Thoracic aorta endothelial cell (primary cell): ENCODE measurements at places on chromosomes 6 and 20. TPM values are rescaled to one million over a fixed set of nuclear protein-coding genes. Genes with fewer than 3 reads are reported as not detected.

The HRH3 gene
- total RNA-seq = not detected in 2 replicates

The APCDD1L gene
- total RNA-seq = 0.14 and 0.40 TPM in 2 replicates

The SLC17A9 gene
- 12.5 and 19.2 TPM in 2 replicates for total RNA-seq

The PTK6 gene
- total RNA-seq = not detected in 2 replicates

The ZC3H12D gene
- total RNA-seq = 0.14 TPM in 1 of 2 replicates, not detected in the other

The LAMA5 gene
- 103 and 108 TPM in 2 replicates for total RNA-seq

The SLC12A5 gene
- total RNA-seq = under 0.01 and 0.22 TPM in 2 replicates

The ERVFRD-1 gene
- total RNA-seq = not detected in 2 replicates

The DEFB127 gene
- not detected in 2 replicates for total RNA-seq

The TNFRSF6B gene
- total RNA-seq = 13.2 and 15.5 TPM in 2 replicates

The RPL7L1 gene
- 204 and 227 TPM in 2 replicates for total RNA-seq

The FAM83C gene
- total RNA-seq = not detected in 2 replicates

The SULF2 gene
- 41.2 and 92.0 TPM in 2 replicates for total RNA-seq

The TAP1 gene
- total RNA-seq = 29.4 and 37.5 TPM in 2 replicates

The ZNF451 gene
- 77.7 and 85.2 TPM in 2 replicates for total RNA-seq

The FAM83B gene
- not detected in 2 replicates for total RNA-seq

The PNLDC1 gene
- total RNA-seq = not detected in 2 replicates

The WFDC12 gene
- not detected in 2 replicates for total RNA-seq

The ADGRB3 gene
- total RNA-seq = under 0.01 TPM in 1 of 2 replicates, not detected in the other

The TTK gene
- total RNA-seq = 38.8 and 92.8 TPM in 2 replicates

The UNC5CL gene
- 0.14 TPM in 1 of 2 replicates, not detected in the other for total RNA-seq
